ENCODE measurements at places on chromosomes 11 and 22.

DNA sequence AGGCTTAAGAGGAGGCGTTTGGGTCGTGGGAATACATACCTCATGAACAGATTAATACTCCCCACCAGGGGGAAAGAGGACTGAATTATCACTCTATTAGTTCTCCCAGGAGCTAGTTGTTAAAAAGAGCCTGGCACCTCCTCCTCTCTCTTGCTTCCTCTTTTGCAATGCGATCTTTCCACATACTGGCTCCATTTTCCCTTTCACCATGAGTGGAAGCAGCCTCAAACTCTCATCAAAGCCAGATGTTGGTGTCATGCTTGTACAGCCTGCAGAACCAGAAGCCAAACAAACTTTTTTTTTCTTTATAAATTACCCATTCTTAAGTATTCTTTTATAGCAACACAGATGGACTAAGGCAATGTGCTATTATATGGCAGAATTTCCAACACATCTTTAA lies 258.5 kb downstream of the FAM76B start:
- no peak for DNase-seq

- no peak for DNase-seq
These were observed 62.5 kb upstream of the GNAZ start for GRCh38 chr22:23007823-23008222.

GRCh38 chr11:20203831-20204230 lies 43.6 kb upstream of the DBX1 start:
- no peak for DNase-seq

DNA sequence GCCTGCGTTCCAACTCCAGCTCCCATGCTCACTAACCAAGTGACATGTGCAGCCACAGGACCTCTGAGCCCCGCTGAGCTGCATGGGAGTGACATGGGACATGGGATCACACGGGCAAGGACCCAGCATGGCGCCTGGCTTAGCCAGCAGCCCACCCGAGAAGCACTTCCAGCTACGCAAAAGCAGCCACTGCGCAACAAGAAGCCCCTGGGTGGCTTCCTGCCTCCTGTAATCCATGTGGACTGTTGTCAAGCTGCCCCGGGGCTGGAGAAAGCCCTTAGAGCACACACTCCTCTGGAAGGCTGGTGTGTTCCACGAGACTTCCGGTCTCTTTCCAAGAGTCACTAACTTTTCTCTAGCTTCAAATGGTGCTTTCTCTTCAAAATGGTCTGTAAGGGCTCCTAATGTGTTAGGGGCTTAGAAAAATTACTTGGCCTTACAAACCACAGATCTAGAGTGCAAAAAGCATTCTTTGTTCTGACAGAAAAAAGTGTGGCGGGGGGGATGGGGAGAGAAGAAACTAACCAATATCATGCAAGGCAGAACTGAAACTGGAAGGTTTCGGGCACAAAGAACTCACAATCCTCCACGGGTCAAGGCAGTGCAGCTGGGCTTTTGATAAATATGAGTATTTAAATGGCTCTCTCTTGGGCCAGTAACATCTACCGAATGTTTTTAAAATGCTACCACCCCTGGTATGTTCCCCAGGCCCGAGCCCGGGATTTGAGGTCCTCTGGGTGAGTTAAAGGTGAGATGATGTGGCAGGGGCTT lies 5.5 kb downstream of the C11orf24 start:
- DNase-seq, result no peak

DNA sequence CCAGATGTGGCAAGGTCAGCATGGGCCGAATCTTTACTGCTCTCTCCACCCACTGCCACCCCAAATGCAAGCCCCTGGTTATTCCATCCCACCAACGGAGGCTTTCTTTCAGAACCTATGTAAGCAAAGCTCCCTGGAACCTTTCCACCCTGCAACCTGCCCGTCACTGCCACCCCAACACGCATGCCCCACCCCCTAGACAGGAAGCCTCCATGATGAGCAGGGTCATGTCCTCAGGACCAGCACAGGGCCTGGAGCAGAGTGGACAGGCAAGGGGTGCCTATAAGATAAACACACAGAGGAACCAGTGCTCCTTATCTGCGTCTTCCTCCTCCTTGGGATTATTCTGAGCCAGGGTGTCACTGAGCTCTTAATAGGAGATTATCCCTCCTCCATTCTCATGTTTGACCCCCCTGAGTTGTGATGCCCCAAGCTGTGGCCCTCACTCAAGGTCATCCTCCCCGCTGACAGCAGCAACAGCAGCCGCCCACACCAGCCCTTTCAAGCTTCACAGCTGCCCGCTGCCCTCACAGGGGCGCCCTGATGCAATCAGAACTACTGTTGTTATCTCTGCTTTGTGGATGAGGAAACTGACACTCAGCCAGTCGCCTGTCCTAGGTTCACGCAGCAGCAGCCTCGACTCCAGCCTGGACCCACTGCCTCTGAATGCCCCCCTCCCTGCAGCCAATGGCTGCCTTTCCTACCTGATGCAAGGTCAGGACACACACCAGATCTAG lies 647.3 kb downstream of the TBC1D22A start:
- DNase-seq, result no peak

- DNase-seq, result no peak
These were observed 23.6 kb downstream of the GALNT18 start for GRCh38 chr11:11598243-11598642.

GRCh38 chr11:117750916-117751662 lies 45.9 kb downstream of the DSCAML1 start:
- no peak for DNase-seq

DNA sequence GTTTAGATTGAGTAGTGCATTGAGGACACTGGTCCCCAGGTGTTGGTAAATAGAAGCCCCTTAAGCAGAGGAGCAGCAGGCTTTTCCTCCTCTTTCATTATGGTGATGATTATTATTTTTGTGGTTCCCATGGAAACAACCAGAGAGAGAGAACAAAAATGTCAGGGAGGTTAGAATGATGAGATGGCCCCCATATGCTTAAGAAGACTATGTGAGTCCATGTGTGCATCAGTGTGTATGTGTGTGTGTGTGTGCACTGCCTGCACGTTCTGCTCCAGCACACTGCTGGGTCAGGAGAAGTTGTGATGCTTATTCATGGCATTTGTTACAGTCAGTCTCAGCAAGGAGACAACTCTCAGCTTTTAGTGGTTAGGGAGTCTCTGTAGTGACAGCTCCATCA lies 724.2 kb downstream of the NTM start:
- no peak for DNase-seq

GRCh38 chr11:45537614-45538013 lies 127.8 kb downstream of the CHST1 start:
- DNase-seq, result no peak

DNA sequence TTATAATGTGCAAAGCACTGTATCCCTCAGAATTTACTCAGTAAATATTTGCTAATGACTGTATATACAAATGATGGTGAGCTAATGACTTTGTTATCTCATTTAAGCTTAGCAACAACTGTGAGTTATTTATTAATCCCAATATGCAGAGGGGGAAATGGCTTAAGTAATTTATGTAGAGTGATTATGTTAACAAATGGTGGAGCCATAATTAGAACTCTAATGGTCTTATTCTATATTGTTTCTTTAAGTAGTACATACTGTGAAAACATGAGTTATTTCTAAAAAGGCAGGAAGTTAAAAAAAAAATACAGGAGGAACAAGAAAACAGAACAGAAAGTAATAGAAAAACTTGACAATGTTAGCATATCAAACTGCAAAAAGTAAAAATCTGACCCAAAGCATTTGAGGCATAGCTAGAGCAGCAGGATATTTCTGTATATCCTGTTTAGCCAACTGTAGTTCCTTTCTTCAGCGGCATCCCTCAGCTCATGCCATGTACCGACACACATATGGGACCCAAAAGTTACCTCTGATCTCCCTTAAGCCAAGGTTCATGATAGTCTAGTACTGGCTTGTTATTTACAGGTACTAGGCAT lies 94.2 kb downstream of the FCHSD2 start:
- DNase-seq, result no peak

DNA sequence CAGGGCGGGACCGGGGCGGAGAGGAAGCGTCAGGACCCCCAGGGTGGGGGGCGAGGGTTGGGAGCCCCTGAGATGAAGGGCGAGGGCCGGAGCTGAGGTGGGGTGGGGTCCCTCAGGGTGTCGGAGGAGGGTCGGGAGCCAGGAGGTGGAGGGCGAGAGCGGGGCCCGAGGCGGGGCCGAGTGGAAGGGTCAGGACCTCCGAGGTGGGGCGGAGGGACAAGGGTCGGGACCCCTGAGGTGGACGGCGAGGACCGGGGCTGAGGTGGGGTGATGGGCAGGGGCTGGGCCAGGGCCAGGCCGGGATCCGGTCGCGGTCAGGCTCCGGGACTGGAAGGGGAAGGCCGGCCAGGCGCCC lies 409 bp downstream of the SMC1B start:
- no peak for DNase-seq

- no peak for DNase-seq
These were observed 66.0 kb downstream of the MYEOV start for GRCh38 chr11:69359735-69360480.

DNA sequence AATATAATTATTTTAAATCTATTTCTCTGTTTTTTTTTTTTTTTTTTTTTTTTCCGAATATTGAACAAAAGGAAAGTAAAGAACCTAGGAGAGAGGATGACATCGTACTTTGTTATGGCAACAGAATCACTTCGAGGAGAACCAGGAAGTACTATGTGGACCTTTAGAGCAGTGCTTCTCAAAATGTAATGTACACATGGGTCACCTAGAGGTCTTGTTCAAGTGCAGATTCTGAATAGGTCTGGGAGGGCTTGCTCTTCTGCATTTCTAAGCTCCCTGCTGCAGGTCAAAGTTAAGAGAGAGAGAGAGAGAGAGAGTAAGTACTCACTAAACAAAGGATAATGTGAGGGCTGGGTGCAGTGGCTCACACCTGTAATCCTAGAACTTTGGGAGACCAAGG lies 419.5 kb upstream of the TENM4 start:
- no peak for DNase-seq

GRCh38 chr11:117005758-117006157 lies 92.5 kb downstream of the SIK3 start:
- DNase-seq, result no peak

- peak; percentile 69 for DNase-seq
These were observed 27.6 kb downstream of the PLEKHA7 start for GRCh38 chr11:16986434-16987204.

DNA sequence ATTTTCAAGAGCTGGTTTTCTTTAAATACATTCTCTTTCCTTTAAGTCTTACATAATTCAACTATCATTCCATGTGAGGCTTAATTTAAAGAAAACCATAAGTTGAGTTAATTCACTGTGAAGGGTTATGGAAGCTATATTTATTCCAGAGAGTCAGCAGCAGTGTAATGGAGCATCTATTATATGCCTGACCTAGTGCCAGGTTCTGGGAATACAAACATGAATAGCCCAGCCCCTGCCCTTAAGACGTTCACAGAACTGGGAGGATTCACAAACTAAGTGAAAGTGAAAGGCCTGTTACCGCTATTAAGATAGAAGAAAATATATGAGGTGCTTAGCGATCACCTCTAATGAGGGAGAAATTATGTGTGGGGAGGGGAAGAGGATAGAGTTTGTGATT lies 408.9 kb upstream of the CCDC90B start:
- no peak for DNase-seq

DNA sequence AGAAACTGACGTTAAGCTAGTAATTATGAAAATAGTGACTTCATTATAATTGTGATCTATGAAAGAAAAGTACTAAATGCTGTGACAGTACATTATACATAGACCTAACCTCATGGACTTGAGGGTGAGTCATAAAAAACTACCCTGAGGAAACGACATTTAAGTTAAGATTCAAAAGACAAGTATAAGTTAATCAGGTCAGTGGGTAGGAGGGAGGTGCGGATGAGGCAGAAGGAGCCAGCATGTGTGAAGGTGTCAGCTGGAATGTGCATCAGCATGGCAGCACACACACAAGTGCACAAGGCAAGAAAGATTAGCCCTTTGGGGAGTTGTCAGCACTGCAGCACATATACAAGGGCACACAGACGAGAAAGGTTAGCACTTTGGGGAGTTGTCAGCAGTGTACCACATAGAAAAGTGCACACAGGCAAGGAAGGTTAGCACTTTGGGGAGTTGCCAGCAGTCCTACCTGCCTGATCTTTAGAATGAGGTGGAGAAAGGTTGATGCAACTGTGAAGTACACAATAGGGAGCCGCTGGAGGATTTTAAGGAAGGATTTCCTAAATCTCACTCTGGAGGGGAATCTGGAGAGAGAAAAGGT lies 31.6 kb upstream of the CAVIN3 start:
- DNase-seq, result peak; percentile 50

DNA sequence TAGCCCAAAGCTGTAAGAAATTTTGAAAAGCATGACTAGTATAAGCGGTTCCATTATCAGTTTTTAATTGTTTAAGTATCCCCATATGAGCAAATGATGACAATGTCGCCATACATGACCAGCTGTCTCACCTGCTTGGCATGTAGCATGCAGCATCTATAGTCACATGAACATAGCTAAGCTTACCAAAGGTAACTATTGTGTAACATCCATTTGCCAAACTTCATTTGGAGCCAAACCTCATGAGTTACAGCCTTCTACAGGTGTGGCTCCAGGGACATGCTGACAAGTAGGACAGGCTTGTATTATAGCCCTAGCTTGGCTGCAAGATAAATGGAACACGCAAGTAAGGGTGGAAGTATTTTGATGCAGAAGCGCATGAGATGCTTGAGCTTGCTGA lies 30.4 kb downstream of the OR10A6 start:
- no peak for DNase-seq
